ENCODE measurements at places on chromosomes 16 and 17. TPM values are rescaled to one million over a fixed set of nuclear protein-coding genes. Genes with fewer than 3 reads are reported as not detected.

MPV17L gene
- total RNA-seq, result 3.9 TPM

EIF1 gene
- total RNA-seq, result 136 TPM

FGF11 gene
- 3.4 TPM for total RNA-seq

KRTAP1-5 gene
- 14.1 TPM for total RNA-seq

DNA sequence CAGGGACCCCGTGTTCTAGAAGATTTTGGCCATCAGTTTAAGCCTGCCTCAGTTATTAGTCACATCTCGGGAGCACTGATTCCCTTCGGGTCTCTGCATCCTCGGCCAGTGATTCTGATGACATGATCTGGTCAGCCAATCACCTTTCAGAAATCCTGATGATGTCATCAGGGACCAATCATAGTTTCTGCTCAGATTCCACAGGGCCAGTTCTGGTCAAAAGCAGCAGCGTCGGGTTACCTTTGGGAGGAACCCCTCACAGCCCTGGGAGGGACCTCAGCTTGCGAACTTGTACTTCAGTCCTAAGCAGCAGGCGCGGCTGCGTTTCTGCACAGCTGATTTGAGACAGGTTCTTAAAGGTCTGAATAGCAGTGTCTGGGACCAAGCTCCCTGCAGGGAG lies 13.9 kb downstream of the KDM8 start:
- peak; percentile 22 for DNase-seq

- DNase-seq, result no peak
Measured at GRCh38 chr16:50401355-50401754, 32.6 kb upstream of the BRD7 start.

DNA sequence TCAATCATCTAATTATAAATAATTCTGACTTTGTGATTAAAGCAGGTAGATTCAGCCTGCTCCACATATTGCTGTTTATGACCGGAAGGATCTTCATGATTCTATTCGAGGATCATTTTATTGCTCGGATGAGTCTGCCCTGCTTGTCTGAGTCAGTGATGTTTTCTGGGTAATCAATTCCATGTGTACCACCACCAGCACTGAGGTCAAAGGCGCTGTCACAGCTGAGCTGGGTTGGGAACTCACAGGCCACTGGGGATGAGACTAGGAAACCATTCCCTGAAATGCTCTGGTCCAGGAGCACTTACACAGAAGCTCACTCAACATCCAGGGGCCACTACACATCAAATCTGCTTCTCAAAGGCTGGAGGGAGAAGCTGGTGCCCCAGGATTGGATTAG lies 30.4 kb upstream of the ERN1 start:
- peak; percentile 38 for DNase-seq

DNA sequence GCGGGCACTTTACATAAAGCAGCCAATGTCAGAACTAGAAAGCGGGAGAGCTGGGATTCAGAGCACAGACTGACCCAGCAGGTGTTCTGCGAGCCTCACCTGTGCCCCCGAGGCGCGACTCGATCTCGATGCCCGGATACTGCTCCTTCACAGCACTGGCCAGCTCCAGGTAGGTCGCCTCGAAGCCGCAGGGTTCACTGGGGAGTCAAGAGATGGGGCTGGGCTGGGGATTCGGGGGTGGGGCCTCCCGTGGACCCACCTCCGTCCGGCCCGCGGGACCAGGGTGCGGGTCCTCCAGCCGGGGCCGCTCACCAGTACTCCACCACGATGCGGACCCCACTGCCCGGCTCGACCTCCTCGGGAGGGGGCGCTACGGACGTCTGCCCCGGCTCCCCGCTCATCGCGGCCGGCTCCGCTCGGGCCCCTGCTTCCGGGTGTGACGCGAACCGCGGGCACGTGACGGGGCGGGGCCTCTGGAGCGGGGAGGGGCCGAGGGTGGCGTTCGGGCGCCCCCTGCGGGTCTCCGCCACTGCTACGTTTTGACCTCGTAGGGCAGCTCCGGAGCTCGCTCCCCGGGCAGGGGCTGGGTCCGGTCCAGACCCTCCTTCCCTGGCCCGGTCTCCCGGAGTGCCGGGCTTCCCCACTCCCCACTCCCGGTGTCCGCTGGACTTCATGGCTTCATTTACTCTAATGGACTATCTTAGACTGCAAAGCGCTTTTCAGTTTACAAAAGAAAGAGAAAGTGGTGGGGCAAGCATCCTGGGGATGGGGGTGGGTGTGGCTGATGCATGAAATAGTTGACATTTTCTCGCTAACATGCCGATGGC lies at the start of gene MIEN1:
Gene MIEN1, minus strand, starts transcription at position 438 of the 827 bp plus-strand sequence. Its CDS starts 37 bp downstream, at position 401.
- DNase-seq, result peak; percentile 48

- no peak for DNase-seq
Measured at GRCh38 chr17:79615926-79616325, 5.1 kb upstream of the RBFOX3 start.

GRCh38 chr16:27199736-27200135 lies 3.6 kb upstream of the KDM8 start:
- DNase-seq, result no peak

DNA sequence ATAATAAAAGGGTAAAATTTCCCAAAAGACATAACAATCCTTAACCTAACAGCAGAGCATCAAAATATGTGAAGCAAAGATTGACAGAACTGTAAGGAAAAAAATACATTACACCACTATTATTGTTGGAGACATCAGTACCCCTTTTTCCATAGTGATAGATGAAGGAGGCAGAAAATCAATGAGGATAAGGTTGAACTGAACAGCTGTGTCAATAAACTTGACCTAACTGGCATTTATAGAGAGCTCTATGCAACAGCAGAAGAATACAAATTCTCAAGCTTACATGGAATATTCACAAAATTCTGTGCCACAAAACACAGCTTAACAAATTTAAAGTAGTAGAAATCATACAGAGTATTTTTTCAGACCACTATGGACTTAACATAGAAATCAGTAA lies 195.0 kb upstream of the ELAC2 start:
- DNase-seq, result no peak
